Stimulated activated CD8-positive, alpha-beta memory T cell treated with anti-CD3 and anti-CD28 coated beads, Interleukin-4, amount 100 ng/mL, for 1 hour (primary cell): ENCODE measurements at places on chromosomes 13 and 19.

GRCh38 chr13:113305208-113305607, 8.2 kb downstream of the LAMP1 start:
- DNase-seq, result no peak

DNA sequence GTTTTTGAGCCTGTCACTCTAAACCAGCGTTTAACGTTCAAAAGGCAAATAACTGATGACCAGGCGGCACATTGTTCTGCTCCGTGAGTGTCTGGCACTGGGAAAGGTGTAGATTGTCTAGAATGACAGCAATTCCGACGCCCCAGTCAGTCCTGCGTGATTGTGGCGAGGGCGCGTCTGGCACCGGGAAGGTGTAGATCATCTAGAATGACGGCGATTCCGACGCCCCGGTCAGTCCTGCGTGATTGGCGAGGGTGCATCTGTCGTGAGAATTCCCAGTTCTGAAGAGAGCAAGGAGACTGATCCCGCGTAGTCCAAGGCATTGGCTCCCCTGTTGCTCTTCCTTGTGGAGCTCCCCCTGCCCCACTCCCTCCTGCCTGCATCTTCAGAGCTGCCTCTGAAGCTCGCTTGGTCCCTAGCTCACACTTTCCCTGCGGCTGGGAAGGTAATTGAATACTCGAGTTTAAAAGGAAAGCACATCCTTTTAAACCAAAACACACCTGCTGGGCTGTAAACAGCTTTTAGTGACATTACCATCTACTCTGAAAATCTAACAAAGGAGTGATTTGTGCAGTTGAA, 26.1 kb upstream of the NDUFS7 start:
- DNase-seq, result no peak

DNA sequence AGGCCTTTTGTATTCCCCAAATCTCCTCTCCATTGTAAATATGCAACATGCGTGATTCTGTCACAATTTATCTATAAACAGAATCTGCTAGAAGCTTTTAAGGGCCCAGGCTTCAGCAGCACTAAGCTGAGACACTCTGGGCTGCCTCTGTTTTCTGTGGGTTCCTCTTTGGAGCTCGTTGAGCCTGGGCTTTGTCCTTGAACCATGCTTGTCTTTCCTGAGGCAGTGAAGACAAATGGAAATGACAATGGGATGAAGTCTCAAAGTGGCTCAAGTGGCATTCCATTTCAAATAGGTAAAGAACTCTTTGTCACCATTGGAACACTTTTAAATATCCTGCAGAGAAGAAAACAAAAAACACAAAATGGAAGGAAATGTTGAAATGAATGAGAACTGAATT, 40.3 kb downstream of the RASL11A start:
- no peak for DNase-seq

- no peak for DNase-seq
Measured at GRCh38 chr19:12137221-12137940, 2.8 kb downstream of the ZNF20 start.

DNA sequence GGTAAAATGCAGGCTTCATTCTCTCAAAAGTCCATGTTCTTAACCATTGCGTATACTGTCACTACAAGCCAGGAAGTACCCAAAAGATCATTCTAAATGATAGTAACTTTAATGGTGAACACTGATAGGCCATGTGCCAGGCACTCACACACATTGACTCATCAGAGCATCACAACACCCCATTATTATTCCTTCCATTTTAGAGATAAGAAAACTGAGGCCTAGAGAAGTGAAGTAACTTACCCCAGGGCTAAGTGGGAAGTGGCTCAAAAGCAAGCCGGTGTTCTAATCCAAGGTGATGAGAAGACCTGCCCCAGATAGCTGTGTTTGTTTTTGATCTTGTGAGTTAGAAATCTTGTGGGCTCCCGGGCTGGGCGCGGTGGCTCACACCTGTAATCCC, 1.4 kb upstream of the PHLDB3 start:
- DNase-seq, result no peak

DNA sequence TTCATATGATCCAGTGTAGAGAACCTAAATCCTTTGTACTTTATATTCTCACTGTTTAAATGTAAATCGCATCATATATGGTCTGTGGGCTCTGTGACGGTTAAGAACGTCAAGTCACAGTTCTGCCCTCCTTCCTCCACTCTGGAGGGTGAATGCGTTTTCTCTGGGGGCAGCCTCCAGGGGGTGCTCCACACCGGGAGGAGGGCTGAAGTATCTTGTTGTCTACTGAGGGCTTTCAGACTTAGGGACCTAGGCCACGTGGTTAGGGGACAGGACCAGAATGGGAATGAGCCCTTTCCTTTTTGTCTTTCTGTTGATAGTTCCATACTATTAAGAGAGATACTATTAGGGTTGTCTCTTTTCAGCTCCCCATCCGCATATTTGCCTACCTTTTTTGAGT, 504.9 kb downstream of the FGF9 start:
- no peak for DNase-seq

GRCh38 chr19:54312436-54313377, at the start of gene LILRA5:
Gene LILRA5, minus strand, starts transcription at chr19:54313166. Its CDS starts 147 bp downstream, at chr19:54313019.
- DNase-seq, result no peak

GRCh38 chr13:43728421-43728820, 58.4 kb downstream of the ENOX1 start:
- DNase-seq, result no peak

DNA sequence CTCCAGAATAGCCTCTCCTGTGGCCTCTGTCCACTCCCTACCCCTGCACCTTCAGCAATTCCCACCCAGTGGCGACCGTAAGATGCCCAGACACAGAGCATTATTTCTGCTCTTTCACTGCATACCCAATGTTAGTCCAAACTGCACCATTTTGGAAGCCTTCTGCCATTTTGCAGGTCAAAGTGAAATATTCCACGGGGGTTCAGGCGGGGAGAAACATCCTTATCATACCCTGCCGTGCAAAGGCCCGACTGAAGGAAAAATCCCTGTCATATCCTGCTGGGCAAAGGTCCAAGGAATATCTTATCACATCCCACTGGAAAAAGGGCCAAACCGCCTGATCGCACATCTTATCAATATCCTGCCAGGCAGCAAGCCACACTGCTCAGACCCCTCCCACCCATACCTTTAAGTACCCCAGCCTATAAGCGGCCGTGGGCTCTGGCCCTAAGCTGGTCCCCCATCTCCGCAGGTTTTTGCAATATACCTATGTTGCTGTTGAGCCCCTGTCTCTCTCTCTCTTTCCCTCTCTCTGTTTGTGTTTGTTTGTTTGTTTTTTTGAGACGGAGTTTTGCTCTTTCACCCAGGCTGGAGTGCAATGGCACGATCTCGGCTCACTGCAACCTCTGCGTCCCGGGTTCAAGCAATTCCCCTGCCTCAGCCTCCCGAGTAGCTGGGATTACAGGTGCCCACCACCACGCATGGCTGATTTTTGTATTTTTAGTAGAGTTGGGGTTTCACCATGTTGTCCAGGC, 18.2 kb downstream of the CLEC11A start:
- DNase-seq, result no peak

GRCh38 chr13:52882785-52883184, 34.3 kb upstream of the PCDH8 start:
- no peak for DNase-seq

DNA sequence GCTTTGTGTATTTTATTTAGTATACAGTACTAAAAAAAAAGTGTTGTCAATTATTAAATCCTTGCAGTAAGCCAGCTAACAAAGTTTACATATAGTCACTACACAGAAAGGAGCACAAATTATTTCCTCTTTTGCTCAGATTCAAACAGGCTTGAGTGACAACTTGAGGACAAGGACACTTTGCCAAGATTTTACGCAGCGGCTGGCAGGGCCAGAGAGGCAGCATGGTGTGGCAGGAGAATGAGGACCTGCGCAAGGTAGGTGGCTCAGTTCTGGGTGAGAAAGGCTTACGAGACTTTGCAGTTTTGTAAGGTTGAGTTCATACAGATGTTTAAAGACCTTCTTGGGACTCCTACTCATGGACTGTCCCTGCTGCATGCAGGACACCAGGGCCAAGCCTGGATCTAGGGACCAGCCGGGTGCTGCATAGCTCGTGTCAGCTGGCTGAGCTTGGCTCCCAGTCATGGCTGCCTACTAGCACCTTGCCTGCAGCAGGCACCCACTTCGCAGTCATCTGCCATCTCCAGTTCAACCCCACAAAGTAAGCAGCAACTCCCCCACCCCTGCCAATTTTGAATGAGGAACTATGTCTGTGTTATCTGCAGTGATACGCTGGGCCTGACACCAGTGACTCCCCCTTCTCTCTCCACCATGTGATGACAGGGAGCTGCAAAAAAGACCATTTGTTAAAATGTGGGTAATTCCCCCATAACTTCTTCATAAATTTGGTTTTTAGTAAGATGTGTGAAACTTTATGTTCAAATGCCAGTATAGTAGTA, 3.7 kb upstream of the TUBA3C start:
- no peak for DNase-seq

DNA sequence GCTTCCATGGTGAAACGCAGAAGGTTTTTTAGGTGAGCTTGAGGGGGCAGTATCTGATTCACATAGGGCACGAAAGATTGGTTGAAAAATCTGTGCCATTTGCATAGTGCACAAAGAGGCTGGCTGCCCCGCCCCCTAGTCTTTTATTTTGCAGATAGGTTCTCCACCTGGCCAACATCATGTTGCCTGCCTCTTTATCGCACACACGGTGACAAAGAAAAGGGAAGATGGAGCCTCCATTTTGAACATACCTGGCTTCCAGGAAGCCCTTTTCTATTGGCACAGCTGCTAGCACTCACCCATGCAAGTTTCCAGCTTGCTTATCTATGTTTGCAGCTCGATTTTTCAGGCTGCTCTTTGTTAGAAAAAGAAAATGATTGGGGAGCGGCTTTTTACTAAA, 316.2 kb upstream of the KLHL1 start:
- no peak for DNase-seq

DNA sequence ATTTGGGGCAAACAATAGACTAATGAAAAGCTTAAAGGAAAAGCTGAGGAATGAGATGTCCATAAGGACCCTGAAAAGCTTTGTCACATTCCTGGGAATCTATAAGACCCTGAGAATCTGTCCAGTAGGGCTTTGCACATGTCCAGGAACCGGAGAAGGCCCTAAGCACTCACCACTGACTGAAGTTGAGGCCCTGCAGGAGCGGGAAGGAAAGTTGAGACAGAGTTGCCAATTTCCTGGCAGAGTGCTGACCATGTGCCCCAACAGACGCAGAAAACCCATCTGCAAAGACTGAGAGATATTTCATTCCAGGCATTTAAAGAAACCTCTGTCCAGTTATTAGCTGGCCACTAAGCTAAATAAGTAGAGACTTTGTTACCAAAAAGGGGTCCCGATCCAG, 890.5 kb downstream of the UQCRFS1 start:
- no peak for DNase-seq

- DNase-seq, result no peak
Measured at GRCh38 chr13:62292714-62293480, 877.2 kb upstream of the PCDH20 start.

DNA sequence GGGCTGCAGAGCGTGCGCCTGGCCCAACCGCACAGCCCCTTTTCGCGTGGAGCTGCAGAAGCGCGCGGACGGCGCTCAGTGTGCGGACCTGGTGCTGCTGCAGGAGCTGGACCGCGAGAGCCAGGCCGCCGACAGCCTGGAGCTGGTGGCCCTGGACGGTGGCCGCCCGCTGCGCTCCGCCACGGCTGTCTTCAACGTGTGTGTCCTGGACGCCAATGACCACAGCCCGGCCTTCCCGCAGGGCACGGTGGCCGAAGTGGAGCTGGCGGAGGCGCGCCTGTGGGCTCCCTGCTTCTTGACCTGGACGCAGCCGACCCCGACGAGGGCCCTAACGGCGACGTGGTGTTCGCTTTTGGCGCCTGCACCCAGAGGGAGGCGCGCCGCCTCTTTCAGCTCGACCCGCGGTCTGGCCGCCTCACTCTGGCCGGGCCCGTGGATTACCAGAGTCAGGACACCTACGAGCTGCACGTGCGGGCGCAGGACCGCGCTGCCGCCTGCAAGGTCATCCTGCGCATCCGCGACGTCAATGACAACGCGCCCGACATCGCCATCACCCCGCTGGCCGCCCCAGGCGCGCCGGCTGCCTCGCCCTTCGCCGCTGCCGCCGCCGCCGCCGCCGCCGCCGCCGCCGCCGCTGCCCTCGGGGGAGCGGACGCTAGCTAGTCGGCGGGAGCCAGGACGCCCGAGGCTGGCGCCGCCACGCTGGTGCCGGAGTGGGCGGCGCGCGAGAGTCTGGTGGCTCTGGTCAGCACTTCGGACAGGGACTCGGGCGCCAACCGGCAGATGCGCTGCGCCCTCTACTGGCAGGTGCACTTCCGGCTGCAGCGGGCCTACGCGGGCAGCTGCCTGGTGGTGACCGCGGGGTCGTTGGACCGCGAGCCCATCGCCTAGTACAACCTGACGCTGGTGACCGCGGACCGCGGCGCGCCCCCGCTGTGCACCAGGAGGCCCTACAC, 172.2 kb downstream of the OLFM4 start:
- DNase-seq, result no peak

DNA sequence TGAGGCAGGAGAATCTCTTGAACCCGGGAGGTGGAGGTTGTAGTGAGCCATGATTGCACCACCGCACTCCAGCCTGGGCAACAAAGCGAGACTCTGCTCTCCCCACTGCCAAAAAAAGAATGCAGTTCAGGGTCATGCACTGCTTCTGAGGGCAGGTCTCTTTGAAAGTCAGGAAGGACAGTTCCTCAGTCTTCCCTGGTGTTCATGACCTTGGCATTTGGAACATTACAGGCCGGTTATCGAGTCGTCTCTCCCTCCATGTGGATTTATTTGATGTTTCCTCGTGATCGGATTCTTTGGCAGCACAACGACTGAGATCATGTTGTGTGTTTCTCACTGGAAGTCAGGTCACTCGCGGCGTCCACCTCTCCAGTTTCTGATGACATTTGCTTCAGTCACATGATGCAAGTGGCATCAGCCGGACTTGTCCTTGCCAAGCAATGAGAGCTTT, 17.2 kb downstream of the FGF21 start:
- DNase-seq, result no peak

GRCh38 chr13:50990065-50990817, 80.7 kb downstream of the RNASEH2B start:
- DNase-seq, result no peak

DNA sequence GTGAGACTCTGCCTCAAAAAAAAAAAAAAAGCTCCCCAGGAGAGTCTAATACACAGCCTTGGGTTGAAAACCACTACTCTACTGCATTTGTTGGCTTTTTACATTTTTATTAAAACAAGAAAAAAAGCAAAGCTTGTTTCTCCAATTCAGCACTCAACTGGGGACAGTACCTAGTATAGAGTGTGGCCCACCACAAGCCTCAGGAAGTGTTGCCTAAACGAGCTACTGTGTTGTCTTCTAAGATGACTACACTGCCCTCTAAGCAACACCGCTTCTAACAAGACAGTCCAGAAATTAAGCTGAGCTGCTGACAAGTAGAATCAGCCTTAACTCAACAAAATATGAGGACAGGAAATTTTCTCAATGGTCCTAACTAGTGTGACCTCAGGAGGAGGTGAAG, 522.2 kb downstream of the FGF9 start:
- DNase-seq, result no peak

- no peak for DNase-seq
Measured at GRCh38 chr13:59663707-59664106, 500.0 kb downstream of the DIAPH3 start.

- DNase-seq, result no peak
Measured at GRCh38 chr19:373391-374182, 29.0 kb upstream of the MIER2 start.

- no peak for DNase-seq
Measured at GRCh38 chr13:41029629-41030028, 10.5 kb upstream of the ELF1 start.

- DNase-seq, result no peak
Measured at GRCh38 chr13:74674720-74675119, 540.5 kb upstream of the KLF12 start.
